Stimulated activated CD4-positive, alpha-beta T cell treated with anti-CD3 and anti-CD28 coated beads, Interleukin-15, amount 100 ng/mL, for 24 hours (primary cell): ENCODE measurements at places on chromosomes 4 and X.

DNA sequence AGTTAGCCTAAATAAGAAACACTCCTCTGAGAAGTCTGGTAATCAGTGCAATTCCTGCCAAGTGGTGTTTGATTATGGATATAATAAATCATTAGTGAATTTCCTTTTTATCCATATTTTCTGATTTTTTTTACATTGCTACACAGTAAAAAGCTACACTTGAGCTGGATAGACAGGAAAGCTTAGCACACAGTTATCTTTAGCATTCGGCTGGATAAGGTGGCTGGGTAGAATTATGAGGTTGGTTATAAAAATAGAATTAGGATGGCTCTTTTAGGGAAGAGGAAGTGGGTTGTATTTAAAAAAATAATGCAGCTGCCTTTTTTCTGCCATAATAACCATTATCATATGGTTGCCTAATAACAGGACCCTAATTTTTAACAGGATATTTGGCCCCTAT, 460.6 kb downstream of the NAF1 start:
- DNase-seq: no peak

DNA sequence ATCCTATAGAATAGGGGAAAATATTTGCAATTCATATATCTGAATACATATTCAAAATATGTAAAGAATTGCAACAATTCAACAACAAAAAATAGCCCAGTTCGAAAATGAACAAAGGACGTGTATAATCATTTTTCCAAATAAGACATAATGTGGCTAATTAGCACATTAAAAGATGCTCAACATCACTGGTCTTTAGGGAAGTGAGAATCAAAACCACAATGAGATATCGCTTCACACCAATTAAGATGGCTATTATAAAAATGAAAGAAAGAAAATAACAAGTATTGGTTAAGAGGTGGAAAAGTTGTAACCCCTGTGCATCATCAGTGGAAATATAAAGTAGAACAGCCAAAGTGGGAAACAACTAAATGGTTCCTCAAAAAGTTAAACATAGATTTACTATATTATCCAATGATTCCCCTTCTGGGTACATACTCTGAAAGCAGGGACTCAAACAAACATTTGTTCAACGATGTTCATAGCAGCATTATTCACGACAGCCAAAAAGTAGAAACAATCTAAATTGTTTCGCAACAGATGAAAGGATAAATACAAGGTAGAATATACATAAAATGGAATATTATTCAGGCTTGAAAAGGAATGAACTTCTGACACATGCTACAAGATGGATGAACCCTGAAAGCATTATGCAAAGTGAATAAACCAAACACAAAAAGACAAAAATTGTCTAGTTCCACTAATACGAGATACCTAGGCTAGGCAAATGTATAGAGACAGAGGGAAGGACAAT, 12.7 kb downstream of the FAM13A start:
- DNase-seq: no peak

DNA sequence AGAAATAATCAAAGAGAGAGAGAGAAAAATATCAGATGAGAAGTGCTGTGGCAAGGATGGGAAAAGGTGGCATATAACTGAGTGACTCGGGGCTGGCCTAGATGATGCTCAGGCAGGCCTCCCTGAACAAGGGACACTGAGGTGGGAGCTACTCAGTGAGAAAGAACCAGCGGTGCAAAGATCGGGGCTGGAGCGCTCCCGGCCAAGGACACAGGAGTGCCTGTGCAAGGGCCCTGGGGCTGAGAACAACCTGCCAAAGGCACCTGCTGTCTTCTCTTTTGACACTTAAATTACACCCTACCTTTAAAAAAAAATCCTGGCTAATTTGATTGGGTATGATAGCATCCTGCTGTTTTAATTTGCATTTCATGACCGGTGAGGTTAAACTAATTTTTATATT, 77.7 kb upstream of the C4orf50 start:
- DNase-seq: no peak

- no peak for DNase-seq
Measured at GRCh38 chr4:110344165-110344564, 131.8 kb upstream of the ENPEP start.

GRCh38 chrX:9825129-9825790, 39.0 kb downstream of the SHROOM2 start:
- DNase-seq: no peak

DNA sequence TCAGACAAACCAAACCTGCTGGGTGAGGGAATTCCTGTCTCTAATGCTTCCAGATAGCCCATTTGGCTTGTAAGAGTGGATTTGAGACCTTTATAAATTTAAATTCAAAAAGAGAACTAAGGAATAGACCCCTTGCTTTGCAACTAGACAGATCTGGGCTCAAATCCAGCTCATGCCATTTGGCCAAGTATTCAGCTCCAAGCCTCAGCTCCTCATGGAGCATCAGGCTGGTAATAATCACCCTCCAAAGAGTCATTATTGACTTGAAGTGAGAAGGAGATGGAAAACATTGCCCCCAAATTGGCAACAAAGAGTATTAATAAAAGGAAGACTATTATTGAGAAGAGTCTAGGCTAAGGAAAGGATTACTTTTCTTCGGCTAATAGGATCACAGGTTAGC, 134.7 kb downstream of the PDE5A start:
- DNase-seq: no peak

GRCh38 chr4:48331577-48332330, 9.6 kb upstream of the SLAIN2 start:
- no peak for DNase-seq

DNA sequence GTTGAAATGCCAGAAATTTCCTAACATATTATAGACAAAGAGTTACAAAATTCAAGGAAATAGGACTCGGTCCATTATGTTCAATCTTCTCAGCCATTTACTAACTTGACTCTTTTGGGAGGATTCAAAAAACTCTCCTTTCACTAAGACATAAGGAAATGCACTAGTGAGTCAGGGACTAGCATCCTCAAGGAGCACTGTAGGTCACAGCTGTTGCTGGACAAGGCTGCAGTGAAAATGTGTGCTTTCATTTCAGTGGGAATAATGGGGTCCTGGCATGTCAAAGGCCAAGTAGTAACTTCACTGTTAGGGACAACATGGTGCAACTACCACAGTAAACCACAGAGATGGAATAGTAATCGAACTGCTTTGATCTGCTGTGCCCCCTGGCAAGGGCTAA, 56.9 kb upstream of the ABCG2 start:
- DNase-seq: no peak

GRCh38 chr4:127007305-127007704, 625.5 kb upstream of the INTU start:
- DNase-seq: no peak

DNA sequence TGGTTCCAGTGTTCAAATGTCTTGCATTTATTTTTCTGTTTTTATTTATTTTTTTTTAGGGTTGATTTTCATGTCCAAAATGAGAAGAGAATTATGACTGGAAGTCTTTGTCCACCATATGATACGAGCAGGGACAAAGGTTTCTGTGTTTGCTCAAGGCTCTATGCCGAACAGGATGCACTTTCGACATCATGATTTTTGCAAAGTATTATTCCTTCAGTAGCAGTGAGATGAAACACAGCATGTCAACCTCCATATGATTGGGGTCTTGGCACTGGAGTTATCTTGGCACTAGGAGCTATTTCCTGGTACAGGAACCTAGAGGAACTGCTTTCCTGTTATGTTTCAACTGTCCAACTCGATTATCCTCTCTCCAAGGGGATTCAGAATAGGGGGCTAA, 72.6 kb downstream of the UCHL1 start:
- no peak for DNase-seq

GRCh38 chrX:21853578-21853977, 2.2 kb upstream of the YY2 start:
- DNase-seq: no peak

GRCh38 chr4:3607690-3608552, 75.7 kb upstream of the LRPAP1 start:
- DNase-seq: no peak

GRCh38 chrX:123256378-123256777, 72.3 kb downstream of the GRIA3 start:
- no peak for DNase-seq

DNA sequence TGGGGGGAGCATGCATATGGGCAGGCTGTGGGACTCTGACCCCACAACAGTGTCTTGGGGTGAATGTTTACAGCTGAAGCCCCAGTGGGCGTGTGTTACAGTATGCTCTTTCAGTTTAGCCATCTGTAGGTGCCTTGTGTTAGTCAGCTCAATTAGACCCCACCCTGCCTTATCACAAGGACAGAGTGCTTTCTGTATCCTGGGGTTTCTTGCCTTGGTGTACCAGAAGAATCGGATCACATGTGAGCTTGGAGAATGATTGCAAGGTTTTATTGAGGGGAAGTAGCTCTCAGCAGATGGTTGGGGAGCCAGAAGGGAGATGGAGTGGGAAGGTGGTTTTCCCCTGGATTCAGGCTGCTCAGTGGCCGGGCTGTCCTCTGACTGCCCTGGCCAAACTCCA, 27.3 kb downstream of the SH3BGRL start:
- DNase-seq: no peak

GRCh38 chr4:26611372-26611771, 27.5 kb downstream of the TBC1D19 start:
- no peak for DNase-seq

GRCh38 chr4:55214172-55214571, 88.8 kb upstream of the KDR start:
- no peak for DNase-seq

DNA sequence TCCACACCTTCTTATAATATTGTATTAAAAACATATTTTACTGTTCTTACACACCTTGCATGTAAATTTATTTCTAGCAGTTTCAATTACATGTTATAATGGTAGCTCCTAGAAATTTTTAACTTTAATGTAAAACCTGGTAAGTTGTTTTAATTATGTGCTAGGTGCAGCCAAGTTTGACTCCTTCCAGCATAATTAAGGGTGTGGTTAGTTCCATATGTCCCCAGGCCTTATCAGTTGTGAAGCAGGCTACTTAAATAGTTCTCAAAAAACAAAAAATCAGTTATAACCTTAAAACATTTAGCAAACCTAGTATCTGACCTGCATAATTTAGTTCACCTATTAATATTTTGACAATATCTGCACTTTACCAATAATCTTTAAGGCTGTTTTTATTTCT, 26.9 kb upstream of the PASD1 start:
- no peak for DNase-seq

- DNase-seq: peak; percentile 65
Measured at GRCh38 chr4:168076989-168077725, 15.2 kb upstream of the ANXA10 start.

GRCh38 chrX:47628982-47629381, 748 bp downstream of the CFP start:
- no peak for DNase-seq

GRCh38 chr4:71126719-71127118, 133.3 kb downstream of the DCK start:
- DNase-seq: no peak

DNA sequence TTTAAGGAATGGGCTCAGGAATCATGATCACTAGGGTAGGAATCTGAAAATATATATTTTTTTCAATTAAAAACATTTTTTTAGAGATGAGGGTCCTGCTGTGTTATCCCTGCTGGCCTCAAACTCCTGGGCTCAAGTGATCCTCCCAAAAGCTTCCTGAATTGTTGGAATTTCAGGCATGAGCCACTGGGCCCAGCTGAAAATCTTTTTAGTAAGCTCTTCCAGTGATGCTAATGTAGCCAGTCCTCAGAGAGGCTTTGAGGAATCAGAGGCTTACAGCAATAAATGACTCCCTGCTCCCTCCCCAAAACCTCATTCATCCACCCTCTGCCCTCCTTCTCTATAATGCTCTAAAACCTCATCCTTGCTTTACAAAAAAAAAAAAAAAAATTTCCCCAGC, 129.5 kb downstream of the ZIC3 start:
- DNase-seq: no peak

GRCh38 chrX:15016051-15016450, 142.8 kb downstream of the MOSPD2 start:
- DNase-seq: no peak

DNA sequence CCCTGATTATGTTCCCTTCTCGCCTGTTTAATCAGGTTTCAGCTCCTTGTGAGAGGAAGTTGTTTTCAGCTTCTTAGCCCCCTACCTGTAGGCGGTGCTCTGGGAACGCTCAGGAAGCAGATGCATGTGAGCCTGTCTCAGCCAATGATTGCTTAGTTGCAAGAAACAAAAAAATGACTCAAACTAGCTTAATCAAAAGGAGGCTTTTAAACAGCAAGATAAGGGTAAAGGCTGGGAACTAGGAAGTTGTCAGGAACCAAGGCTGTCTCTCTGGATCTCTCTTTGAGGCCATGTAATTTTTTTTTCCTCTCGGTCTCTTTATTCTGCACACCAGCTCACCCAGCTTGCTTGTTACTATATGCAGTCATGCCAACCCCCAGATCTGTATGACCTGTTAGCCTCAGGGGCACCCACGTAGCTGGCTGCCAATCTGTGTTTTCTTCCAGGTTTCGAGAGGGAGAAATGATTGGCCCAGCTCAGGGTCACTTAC, 109.1 kb downstream of the PTTG2 start:
- DNase-seq: peak; percentile 38

GRCh38 chrX:13254076-13254785, 65.6 kb downstream of the ATXN3L start:
- DNase-seq: peak; percentile 3

DNA sequence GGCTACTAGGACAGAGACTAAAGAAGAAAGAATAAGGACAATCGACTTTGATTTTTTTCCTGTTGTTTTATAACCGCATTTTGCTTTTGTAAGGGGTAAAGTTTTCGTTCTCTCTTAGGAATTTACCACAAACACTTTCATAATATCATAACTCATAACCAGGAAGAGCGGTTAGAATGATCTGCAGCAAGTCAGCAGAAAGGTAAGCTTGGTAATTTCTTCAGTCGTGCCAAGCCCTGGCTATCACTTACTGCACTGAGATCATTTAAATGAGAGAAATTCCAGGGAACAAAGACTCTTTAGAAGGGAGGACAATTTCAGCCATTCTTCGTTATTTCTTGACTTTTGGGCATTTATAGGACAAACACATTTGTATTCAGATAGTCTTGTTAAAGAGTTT, 258.1 kb downstream of the UNC5C start:
- DNase-seq: no peak

DNA sequence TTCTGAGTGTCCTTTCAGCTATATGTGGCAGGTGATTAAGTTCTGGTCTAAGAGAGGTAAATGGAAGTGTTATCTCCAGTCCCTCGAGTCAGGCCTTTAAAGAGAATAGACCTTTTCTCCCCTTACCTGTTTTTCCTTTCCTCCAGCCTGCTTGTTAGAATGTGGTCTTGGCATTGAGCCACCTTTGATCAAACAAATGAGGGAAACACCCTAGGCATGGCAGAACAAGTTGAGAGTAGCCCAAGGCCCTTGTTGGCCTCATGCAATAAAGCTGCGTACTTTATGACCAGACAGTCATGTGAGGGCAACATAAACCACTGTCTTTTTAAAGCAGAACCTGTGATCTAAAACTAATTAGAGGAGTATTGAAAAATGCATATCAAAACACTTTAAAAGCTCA, 13.2 kb upstream of the IL13RA2 start:
- DNase-seq: no peak

- no peak for DNase-seq
Measured at GRCh38 chr4:83255584-83255983, 29.0 kb downstream of the COQ2 start.
